ENCODE measurements at places on chromosomes 12 and 14. TPM values are rescaled to one million over a fixed set of nuclear protein-coding genes. Genes with fewer than 3 reads are reported as not detected.

The TAS2R46 gene
- total RNA-seq, result 0.67 TPM

The TAS2R9 gene
- not detected for total RNA-seq

DNA sequence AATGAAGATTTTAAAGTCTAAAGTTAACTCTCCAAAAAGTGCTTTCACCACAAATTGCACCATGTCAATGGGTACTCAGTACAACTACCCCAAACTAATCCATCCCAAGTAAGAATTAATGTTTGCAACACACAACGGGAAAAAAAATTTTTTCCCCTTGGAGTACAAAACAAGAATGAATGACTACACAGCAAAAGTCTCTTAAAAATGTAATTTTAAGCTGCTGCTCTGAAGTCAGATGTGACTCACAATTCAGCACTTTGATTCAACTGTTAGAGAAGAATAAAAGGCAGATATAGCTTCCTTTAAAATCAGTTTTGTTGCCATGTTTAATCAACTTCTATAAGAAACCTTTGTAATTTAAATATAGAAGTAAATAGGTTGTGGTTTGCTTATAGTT, 42.5 kb upstream of the VPS33A start:
- DNase-seq, result no peak

GRCh38 chr14:58151133-58152013, 640 bp downstream of the ARMH4 start:
- DNase-seq, result no peak

DNA sequence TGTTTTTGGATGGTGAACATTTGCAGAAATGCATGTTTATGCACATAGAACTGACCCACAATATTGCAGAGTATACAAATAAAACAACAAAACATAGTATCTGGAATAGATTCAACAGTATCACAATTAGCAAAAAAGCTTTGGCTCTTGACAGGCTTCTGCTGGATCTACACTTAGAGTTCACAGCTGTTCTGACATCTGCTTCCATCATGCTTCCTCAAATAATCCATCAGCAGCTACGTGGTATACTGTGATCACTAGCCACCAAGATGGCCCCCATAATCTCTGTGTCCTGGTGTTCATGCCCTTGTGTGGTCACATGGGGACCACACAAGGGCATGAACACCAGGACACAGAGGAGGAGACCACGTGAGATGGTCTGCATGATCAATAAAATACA, 166.6 kb upstream of the CCDC198 start:
- DNase-seq, result no peak
